Activated naive CD4-positive, alpha-beta T cell treated with Interleukin-2 at 50 U/mL for 16 hours (primary cell): ENCODE measurements at places on chromosomes 7 and 10.

DNA sequence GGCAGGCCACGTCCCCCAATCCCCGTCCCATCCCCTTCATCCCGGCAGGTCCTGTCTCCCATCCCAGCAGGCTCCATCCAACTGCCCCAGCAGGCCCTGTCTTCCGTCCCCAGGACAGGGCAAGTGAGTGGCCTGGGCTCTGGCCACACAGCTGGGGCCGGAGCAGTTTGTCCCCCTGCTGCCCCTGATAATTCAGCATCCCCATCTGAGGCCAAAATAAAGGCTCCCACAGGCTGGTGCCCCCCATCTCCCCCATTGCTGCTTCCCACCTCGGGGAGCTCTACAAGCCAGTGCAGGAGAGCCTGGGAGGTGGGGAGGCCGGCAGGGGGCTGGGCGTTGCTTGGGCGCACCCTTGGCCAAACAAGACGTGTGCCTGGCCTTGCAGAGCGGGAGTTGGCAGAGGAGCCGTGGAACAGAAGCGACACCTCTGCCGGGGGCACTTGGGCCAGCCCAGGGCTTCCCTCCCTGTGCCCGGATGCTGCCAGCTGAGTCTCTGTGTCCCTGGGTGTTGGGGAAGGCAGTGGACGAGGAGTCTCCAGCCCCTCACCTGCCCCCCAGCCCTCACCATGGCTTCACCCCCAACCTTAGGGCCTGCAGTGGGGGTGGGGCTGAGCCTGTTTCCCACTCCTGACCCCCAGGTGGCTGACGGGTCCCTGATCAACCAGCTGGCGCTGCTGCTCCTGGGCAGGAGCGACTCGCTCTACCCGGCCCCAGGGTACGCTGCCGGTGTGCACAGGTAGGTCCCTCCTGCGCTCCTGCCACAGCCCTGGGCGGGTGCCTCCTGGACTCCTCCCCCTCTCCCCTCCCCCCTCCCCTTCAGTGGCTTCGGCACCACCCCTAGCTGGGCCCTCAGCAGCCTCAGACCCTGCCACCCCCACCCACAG is 14.0 kb downstream of the AP5Z1 start:
- DNase-seq: no peak

- no peak for DNase-seq
Observed at GRCh38 chr7:90749774-90750173, 153.7 kb downstream of the CDK14 start.

DNA sequence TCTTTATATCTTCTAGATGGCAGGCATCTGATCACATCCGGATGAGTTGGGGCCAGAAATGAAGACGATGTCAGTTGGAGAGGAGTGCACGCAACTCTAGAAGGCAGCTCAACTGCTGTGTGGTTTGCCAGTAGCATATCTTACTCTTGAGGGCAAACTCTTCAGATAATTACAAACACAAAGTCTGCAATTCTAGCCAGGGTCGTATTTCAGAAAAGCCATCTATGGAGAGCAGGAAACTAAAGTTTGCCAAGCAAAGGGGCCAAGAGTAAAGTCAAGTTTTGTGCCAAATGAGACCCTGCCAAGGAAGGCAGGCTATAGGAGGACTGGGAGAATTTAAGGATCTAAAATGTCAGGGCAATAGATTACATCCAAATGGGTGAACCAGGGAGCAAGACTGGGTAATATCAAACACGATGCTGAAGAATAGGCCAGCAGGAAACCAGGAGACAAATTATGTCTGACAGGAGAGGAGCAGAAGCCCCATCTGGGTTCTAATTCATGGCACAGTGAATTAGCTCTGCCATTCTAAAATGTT is 312.5 kb upstream of the SEMA3C start:
- DNase-seq: no peak

DNA sequence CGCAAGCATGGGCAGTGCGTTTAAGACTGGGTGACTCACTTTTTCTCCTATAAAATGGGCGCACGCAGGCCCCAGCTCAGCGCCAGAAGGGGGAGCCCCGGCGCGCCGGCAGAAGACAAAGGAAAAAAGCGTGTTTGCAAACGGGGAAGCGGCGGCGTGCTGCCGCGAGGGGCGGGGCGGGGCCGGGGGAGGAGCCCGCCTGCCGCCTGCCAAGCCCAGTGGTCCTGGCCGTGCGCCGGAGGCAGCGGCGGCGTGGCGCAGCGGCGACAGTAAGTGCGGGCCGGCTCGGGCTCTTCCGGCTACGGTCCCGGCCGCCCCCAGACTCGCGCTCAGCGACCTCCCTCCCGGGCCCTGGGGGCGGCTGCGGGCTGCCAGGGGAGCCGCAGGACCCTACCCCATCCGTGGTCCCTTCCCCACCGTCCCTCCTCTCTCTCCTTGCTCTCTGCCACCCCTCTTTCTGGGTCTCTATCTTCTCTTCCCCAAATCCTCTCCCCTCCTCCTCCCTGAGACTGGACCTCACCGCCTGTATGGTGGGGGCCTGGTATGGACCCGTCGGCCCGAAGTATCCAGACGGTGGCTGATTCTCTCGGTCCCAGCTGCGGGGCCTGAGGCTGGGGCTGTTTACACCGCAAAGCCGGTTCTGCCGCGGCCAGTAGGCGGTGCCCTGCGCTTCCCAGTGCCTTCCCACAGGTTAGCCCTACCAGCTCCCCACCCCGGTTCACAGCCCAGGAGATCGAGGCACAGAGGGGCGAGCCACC is at the start of gene SLC29A3:
Gene SLC29A3 (plus strand): TSS at position 218 of the 758 bp plus-strand sequence. CDS start 51 bp downstream, at position 269.
- peak; percentile 90 for DNase-seq

DNA sequence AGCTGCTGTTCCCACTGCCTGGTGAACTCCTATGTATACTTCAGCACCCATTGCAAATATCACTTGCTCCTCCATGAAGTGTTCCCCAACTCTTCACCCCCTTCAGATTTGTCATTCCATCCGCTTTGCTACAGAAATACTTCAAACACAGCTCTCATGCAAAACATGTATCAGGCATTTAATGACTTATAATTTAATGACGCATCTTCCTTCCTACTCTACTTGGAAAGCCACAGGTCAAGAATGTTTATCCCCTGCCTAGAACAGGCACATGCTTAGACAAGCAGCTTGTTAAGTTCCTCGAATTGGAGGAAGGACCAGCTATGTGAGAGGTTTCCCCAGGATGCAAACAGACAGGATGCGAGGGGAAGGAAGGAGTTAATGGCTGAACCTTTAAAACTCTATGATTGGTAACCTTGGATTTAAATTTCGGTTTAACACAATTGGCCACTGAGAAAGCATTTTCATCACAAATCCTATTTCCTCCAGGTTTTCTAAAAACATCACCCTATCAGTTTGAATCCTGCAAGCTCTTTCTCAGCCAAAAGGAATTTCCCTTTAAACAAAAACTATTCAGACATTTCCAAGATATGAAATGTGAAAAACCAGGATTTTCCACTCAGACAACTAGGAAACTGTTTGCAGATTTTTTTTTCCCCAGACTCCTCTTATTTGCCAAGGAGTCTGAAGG is 11.5 kb downstream of the CREB3L2 start:
- no peak for DNase-seq

- DNase-seq: no peak
Observed at GRCh38 chr7:144777005-144777839, 58.6 kb downstream of the TPK1 start.

DNA sequence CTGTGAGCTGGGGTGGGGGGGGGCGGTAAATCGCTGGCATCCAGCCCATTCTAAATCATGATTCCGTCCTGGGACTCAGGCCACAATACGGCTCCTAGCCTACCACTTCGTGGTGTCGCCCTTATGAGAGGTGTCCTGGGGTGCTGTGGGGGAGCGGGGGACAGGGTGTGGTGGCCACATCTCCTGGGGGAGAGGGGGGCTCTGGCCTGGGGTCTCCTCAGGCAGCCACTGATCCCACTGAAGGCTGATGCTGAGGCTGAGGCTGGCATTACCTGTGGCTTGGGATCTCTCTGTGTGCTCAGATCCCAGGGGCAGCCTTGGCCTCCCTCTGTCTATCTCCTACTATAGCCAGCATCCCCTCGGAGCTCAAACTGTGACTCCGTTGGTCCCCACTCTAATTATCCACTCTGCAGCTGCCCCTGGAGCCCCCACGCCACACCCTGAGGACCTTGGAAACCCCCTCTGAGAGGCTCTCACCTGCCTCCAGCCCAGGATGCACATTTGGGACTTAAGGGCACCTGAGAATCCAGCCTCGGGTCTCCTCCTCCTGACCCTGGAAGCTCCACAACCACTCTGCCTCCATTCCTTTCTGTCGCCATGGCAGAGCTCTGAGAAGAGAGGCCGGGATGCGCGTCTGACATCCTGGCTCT is 249.3 kb upstream of the TCERG1L start:
- no peak for DNase-seq

GRCh38 chr10:60453036-60453435 is 63.4 kb upstream of the ANK3 start:
- no peak for DNase-seq

GRCh38 chr7:44052771-44053365 is 8.4 kb downstream of the DBNL start:
- DNase-seq: no peak

DNA sequence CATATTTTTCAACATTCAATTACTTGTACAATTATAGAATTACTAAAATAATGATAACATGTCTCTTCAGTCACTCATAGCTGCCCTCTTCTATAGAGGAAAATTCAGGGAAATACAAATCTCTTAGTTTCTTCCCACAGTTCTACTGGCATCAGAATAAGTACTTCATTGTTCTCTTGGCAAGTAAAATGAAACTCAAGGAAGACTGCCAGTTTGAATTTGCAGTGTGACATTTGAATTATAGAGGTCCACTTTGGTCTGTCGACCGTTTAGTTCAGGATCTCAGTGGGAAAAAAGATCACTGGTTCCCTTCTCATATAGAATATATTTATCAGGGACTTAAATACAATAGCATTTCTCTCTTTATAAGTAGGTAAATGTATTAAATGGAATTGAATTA is 114.5 kb downstream of the PON1 start:
- DNase-seq: no peak

GRCh38 chr7:55086413-55087201 is 67.8 kb downstream of the EGFR start:
- no peak for DNase-seq

- no peak for DNase-seq
Observed at GRCh38 chr10:125795637-125796190, 20.1 kb upstream of the MMP21 start.

DNA sequence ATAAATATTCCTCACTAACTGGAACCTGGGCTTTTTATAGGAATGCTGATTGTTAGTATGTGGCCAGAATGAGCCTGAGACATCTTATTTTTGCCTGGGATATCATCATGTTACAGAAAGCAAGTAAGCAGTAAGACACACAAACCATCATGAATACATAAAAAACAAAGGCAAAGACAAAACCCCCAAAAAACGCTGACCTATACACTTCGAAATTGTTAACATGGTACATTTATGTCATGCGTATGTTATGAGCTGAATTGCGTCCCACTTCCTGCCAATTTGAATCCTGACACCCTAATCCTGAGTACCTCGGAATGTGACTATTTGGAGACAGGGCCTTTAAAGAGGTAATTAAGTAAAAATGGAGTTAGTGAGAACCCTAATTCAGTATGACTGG is 12.3 kb upstream of the NRF1 start:
- DNase-seq: no peak

GRCh38 chr7:70695795-70696083 is 436.2 kb upstream of the GALNT17 start:
- no peak for DNase-seq

DNA sequence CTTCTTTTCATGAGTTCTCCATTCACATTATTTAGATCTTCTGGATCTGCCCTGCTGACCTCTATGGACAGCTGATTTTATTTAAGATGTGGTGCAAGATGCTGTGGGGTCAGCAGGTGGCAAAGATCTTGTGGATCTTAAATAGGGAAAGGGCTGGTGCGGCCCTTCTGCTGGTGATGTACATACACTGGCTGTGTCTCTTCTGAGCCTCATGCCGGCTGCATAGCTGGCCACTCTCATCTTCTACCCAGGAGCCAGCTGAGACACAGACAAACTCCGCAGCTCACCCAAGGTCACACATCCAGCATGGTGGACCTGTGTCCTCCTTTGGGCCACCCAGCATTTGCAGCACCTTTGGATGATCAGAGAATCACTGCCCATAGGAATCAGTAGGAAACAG is 9.7 kb downstream of the RBP3 start:
- no peak for DNase-seq

- no peak for DNase-seq
Observed at GRCh38 chr7:90824386-90825307, 228.5 kb downstream of the CDK14 start.

DNA sequence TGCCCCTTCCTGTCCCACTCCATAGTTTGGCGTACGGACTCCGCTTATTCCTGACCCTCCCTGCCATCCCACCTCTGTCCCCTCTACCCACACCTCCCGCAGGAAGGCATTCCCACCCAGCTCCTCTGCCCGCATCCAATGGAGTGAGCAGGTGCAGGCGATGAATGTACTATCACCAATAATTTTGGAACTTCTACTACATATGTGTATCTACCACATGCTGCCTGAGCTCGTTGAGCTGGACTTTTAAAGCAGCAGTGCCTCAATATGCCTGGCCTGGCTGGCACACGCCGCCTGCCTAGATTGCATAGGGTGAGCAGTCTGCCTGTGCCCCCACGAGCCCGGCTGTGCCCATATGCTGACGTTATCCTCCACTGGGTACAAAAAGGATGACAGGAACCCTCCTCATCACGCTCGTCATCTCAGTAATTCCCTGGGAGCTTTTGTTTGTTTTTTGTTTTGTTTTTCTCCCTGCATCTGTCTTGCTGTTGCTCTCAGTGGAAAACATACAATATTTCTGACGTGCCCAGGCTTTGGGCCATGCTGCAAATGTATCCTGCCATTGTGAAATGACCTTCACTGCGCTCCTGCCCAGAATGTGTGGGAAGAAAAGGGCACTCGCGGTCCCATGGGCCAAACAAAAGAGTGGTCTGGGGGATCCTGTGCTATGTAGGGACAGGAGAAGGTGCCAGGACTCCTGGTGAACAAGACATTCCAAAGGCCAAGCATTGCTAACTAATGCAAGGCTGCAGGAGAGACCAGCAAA is 302.8 kb downstream of the PTPRN2 start:
- DNase-seq: no peak

DNA sequence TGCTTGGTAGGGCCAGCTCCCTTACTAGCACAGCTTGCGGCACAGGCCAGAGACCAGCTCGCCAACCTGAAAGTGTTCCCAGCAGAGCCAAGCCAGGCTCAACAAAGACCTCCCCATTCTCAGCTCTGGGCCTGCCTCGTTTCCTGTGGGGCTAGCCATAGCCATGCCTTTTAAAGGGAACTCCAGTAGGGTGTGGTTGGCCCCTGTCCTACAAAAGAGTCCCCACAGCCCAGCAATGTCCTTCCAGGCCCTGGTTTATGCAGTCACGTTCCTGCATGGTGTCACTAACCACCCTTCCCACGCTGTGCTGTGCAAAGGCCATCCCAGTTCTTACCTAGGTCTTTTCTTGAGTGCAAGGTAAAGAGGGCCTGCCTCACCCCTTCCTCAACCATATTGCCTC is 87.8 kb upstream of the LRRC4 start:
- no peak for DNase-seq

DNA sequence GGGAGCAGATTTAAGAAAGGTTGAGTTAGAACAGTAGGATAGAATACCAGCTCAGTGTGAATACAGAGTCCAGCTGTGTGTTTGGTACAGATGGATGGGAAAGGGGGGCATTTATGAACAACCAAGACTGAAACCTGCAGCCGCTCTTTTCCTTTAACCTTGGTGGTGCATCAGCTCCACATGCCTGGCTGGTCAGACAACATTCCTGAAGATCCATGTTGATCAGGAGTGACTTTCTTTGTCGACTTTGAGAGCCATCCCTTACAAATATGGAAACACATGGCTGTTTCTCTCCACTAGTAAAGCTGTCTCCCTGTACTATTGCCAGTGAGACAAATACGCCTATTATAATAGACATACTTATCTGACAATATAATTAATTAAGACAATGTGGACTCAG is 476.5 kb upstream of the IGFBP3 start:
- no peak for DNase-seq
